ENCODE measurements at places on chromosomes 1 and 21.
A peak's percentile ranks its signal among the peaks of the same experiment; 100 is the strongest.

DNA sequence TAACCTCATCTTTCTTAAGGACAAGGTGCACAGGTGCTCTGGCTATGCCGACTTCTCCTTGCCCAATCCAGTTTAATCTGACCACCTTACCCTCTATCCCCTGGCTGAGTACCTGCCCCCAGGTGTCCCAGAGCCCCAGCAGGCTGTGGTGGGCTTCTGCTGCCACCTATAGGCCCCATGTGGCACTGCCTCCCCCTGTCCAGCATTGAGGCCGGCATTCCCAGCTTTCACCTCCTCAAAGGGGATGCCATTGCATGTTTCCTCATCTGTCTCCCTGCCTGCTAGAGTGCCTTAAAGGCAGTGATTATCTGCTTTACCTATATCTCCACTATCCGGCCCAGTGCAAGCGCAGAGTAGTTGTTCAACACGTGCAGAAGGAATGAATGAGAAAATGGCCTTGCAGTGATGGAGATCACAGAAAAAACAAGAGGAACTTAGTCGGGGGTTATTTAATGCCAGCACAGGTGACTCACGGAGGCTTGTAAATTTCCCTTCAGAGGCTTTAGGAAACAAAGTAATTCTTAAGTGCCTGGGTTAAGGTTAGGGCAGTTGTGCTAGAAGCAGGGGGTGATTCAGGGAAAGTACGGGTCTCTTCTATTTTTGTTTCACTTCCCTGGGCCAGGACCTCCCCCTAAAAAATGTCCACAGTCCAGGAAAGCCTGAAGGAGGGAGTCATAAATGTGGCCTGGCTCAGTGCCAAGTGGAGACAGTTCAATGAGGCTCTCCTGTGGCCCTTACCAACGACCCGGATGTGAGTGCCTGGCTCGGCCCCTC, 131.8 kb upstream of the NGF start:
- DNase-seq, result no peak

- no peak for DNase-seq
These were observed 120.7 kb downstream of the CNIH3 start for GRCh38 chr1:224736619-224737352.

DNA sequence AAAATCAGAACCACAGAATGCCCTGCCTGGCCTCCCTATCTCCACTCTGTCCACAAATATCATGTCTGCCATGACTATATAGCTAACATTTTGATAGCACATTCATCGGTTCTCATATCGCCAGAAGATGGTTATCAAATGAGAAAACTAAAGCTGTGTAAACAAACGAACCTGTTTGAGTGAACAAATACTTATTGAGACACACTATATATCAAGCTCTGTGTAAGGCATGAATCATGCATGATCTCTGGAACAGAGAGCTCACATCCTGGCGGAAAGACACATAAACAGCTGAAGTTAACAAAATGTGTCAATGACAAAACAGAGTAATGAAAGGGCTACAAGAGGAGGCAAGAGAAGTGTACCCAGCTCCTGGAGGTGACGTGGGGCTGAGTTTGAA, 13.1 kb downstream of the KCND3 start:
- no peak for DNase-seq

GRCh38 chr1:88302843-88303486, 381.1 kb upstream of the PKN2 start:
- DNase-seq, result no peak

DNA sequence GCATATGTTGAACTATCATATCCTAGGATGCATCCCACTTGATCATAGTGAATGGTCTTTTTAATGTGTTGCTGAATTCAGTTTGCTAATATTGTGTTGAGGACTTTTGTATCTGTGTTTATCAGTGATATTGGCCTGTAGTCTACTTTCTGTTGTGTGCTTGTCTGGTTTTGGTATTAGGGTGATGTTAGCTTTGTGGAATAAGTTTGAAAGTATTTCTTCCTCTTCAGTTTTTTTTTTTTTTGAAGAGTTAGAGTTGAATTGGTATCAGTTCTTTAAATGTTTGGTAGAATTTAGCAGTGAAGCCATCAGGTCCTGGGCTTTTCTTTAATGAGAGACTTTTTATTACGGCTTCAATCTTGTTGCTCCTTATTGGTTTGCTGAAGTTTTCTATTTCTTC, 162.3 kb downstream of the VAV3 start:
- DNase-seq, result no peak

DNA sequence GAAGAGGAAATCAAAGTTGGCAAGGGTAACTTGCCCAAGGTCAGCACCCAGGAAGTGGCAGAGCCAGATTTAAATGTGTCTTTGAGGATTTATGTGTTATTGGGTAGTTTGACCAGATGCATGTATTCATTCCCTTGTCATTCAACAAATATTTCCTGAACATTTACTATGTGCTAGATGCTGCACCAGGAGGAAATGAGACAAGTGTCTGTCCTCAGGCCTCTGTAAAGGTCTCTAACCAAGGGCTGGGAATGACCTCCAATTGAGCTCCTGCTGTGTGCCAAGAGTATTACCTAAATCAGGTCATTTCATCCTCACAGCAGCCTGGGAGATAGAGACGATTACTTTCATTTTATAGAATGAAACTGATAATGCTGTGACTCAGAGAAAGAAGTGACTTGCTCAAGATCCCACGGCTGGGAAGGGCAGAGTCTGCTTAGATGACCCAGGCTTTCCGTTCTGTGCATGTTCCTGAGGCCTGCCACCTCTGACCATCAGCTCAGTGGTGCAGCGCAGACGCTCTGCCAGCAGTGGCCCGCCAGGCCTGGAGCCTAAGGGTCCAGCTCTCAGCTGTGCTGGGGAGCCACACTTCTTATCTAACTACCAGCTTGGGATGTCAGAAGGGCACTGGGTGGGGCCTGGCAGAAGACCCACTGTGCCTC, 3.5 kb upstream of the TTC22 start:
- DNase-seq, result no peak

GRCh38 chr1:152886085-152886484, 8.0 kb downstream of the SMCP start:
- no peak for DNase-seq

GRCh38 chr1:10082785-10083479, 50.2 kb downstream of the UBE4B start:
- no peak for DNase-seq

DNA sequence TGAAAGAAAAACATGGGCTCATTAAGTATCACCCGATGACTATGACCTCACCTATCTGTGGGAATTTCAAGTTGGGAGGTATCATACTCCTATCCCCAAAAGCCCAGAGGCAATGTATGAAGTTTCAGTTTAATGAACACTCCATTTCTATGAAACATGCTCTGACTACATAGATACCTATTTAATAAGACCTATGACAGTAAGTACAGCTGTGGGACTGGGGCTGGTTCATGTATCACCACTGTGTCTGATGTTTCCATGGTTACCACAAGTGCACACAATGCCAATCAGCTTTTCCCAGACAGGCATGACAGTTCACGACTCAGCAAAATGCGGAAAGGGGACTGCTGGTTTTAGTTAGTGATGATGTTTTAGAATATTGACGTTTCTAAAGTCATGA, 167.7 kb downstream of the SIPA1L2 start:
- DNase-seq, result no peak

DNA sequence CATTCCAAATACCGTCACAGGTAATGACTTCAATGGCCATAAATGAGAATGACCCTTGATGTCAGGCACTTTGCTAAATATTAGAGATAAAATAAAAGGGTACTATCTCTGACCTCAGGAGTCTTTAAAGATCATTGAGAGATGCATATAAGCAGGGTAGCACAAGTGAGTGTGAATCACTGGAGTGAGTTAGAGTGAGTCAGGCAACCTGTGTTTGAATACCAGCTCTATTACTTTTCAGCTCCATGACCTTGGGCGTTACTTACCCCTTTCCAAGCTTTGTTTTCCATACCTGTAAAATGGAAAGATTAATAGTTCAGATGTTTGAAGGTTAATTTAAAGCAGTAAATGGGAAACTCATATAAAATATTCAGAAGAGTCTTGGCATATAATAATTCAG, 1058.0 kb upstream of the ADGRL4 start:
- no peak for DNase-seq

DNA sequence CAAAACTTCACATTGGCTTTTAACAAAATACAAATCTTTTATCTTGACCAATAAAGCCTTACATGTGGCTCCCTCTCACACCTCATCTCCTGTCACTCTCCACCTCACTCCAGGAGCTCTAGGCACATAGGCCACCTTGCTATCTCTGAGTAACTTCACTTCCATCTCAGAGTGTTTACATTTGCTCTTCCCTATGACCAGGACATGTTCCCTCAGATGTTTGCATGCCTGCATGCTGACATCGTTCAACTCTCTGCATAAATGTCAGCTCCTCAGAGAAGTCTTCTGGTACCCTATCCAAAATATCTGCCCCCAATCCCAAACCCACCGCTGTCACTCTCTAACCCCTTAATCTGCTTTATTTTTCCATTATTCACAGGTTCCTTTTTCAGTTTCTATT, 110.9 kb downstream of the TOMM20 start:
- no peak for DNase-seq

DNA sequence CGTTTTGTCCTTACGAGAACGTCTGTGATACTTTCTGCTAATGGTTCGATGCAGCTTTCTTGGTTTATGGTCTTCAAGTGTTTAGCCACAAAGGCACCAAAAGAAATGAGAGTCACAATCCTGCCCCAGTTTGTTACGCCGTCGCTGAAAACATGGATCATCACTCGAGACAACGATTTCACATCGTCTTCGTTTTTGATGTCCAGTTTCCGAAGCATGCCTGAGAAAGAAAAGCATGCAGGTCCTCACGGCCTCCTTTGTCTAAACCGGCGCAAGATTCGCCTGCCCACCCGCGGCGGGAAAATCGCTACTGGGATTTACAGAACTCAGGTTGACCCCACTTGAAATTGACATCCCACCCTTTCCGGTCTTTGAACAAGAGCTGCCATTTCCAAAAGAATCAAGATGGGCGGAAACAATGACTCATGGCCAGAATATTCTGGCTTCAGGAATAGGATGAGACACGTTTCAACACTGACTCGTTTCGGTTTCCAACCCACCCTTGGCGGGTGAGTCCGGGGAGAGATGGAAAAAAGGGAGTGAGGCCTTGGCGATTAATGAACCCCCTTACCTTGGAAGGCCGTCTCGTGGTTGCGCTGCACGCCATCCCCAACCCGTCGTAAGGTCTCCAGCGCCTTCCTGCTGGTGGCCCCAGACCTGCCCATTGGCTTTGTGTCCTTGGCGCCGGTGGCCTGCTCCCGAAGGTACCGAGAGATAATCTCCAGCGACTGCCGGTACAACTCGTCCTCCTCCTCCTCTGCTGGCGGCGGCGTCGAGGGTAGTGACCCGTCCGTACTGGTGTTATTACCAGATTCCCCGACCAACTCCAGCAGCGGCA, 919 bp downstream of the MCL1 start:
- DNase-seq, result peak; percentile 54

DNA sequence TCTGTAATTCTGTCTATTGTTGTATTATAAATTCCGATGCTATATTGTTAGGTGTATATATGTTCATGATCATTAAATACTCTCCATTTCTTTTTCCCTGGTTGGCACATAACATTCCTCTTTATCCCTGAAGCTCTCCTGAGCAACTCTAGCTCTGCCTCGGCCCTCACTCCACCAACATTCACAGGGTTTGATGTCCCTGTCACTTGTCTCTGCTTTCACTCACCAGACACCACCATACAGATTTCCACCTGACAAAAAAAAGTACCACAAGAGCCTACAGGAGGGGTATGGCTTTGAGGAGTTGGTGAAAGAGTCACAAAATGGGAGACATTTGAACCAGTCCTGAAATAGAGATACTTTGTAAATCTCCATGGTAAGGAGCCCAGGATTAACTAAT, 8.8 kb upstream of the TSPEAR start:
- no peak for DNase-seq

- no peak for DNase-seq
These were observed 32.3 kb upstream of the ETS2 start for GRCh38 chr21:38773099-38774061.

GRCh38 chr1:211349741-211350140, 23.1 kb downstream of the TRAF5 start:
- DNase-seq, result no peak
